Left hindlimb (tissue), 1 donor: ENCODE measurements at places on chromosomes 1 and 21.

DNA sequence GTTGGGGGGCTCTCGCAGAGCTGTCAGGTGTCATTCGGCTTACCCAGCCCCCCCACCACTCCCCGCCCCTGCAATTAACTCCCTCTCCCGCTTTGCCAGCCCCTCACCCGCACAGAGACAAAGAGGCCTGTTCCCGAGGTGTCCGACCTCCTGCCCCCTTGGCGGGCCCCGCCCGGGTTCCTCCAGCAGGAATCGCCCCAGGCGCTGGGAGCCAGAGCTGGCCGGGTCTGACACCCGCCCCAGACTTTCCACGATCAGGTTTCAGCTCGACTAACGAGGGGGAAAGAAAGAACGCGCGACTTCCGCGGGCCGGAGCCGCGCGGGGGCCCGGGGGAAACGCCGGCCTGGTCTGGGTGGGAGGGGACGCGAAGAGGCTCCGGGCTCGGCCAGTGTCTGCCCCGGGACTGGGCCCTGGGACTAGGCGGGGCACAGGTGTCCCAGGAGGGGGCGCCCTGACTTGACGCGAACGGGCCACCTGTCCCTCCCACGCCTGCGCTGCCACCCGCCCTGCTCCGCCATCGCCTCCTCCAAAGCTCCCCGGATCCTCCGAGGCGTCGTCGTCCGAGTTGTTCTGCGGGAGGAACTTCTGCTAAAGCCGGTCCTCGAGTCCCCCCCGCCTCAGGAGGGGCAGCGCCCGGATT lies 36.4 kb upstream of the HHAT start:
- DNase-seq: peak; percentile 91

DNA sequence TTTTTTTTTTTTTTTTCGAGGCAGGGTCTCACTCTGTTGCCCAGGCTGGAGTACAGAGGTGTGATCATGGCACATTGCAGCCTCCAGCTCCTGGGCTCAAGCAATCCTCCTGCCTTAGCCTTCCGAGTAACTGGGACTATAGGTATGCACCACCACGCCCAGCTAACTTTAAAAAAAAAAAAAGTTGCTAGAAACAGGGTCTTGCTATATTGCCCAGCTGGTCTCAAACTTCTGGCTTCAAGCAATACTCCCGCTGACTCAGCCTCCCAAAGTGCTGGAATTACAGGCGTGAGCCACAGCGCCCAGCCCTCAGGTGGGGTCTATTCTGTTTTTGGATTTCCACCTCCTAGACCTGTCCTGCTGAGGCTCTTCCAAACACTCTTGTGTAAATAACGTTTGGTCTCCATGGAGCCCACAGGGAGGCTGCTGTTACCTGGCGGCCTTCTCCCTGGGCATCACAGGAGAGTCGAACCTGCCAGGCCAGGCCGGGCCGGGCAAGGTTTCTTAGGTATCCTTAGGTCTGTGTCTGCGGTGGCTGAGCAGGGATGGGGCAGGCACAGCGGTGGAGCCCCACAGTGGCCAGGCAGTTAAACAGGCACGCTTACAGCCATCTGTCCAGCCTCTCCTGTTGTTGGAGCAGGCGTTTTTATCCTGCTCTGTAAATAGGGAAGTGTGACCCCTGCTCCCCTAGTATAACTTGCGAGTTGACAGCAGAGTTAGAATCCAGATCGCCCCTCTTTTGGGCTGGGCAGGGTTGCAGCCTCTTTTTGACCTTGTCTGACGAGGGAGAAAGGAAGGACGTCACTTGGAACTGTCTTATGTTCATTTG lies 18.8 kb downstream of the PLEKHM2 start:
- DNase-seq: no peak

- peak; percentile 90 for DNase-seq
These were observed at the start of gene HFM1 for GRCh38 chr1:91404151-91405012. HFM1 (minus strand) TSS chr1:91404837; CDS start chr1:91401082, 3,755 bp downstream.

GRCh38 chr1:9376430-9376829 lies 83.7 kb downstream of the SPSB1 start:
- no peak for DNase-seq

GRCh38 chr1:18795002-18795689 lies 64.3 kb downstream of the TAS1R2 start:
- no peak for DNase-seq

DNA sequence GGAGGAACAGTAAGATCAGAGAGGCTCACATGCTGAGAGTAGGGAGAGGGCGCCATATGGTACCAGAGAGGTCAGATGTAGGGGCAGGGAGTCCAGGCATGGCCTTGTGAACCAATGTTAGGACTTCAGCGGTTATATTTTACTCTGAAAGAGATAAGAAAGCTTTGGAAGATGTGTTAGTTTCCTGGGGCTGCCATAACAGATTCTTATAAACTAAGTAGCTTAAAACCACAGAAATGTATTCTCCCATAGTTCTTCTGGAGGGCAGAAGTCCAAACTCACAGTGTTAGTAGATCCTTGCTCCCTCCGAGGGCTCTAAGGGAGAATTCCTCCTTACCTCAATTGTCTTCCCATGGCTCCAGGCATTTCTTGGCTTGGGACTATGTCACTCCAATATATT lies 502.5 kb upstream of the ADGRL2 start:
- DNase-seq: no peak

GRCh38 chr1:46903481-46903880 lies 37.8 kb downstream of the CYP4A11 start:
- no peak for DNase-seq

GRCh38 chr1:151961833-151962232 lies 31.8 kb downstream of the S100A10 start:
- no peak for DNase-seq

DNA sequence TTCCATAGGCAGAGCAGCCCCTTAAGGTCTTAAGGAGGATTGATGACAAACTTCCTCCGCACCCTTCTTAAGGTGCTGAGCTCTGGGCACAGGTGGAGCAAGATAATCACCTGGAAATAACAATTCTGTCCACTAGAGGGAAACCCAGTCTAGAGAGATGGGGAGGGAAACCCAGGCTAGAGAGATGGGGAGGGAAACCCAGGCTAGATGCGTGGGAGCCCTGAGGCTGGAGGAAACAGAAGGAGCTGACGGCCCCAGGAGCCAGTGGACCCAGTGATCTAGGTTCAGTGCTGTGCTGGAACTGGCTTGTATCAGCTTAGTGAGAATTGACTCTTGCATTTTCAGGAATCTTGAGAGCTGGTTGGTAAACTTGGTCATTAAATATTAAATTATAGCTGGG lies 17.8 kb upstream of the MYCL start:
- no peak for DNase-seq

DNA sequence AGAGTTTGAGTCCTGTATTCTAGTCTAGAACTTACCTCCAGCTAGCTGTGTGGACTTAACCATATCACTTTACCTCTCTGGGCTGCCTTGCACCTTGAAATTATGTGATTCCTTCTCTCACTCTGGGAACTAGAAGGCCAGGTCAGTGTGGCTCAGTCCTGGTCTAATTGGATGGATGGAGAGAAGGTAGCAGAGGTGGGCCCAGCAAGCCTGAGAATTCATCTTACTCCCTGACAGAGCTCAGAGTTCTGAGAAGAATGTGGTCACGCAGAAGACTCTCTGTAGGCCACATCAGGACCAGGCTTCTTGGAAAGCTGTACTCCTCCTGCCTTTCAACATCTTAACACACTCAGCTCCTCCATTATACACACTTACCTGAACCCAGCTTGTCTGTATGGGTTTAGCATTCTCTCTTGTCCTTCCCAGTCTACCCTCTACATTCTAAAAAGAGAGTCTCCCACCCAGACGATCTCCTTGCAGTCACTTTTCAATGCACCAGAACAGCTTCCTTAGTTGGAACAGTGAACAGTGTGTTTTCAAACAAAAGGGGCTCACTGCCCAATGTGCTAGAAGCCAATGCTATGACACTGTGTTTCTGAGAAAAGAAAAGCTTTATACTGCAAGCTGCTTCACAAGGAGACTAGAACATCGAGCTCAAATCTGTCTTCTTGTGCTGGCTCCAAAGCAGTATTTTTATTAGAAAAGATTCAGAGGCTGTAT lies 60.5 kb downstream of the CAPN9 start:
- no peak for DNase-seq
